ENCODE measurements at places on chromosomes 16 and 17.
A peak's percentile ranks its signal among the peaks of the same experiment; 100 is the strongest.

- DNase-seq: peak; percentile 36
Observed at GRCh38 chr16:84013787-84014569, 28.6 kb downstream of the SLC38A8 start.

DNA sequence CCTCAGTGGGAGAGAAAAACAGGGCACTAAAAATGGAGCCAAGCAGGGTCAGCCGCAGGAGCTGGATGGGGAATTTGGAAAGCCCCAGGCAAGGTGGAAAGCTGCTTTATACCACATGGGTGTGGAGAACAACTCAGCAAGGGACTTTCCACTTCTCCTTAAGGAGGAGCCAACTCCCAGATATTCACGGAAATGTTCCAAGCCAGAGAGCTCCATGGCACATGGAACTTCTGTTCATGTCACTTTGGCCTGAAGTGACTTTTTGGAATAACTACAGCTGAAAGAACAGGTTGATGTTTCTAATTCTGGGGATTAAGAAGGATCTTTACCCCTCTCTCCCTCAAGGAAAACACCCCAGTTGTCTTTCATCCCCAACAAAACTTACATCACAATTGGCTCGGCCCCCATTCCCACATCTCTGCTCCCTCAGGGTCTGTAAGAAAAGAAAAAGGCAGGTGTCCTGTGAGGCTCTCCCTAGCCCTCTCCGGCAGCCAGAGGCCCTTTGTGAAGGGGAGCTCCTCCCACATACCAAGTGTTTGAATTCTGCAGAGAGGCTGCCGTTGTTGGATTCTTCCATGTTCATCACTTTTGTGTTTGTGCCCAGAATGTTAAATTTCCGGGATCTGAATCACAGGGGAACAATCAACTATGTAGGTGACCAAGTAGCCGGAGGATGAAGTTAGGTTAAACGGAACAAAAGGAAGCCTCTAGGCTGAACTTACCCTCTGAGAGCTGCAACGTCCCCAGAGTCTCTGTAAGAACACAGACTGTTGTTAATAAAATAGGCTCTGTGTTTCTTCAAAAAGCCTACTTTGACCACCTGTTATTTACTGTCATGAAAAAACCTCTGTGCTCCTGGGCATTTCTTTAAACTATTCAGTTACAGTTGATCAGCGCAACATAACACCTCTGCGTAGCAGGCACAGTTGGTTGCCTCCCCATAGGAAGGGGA lies 41.0 kb downstream of the STAT5A start:
- DNase-seq: no peak

DNA sequence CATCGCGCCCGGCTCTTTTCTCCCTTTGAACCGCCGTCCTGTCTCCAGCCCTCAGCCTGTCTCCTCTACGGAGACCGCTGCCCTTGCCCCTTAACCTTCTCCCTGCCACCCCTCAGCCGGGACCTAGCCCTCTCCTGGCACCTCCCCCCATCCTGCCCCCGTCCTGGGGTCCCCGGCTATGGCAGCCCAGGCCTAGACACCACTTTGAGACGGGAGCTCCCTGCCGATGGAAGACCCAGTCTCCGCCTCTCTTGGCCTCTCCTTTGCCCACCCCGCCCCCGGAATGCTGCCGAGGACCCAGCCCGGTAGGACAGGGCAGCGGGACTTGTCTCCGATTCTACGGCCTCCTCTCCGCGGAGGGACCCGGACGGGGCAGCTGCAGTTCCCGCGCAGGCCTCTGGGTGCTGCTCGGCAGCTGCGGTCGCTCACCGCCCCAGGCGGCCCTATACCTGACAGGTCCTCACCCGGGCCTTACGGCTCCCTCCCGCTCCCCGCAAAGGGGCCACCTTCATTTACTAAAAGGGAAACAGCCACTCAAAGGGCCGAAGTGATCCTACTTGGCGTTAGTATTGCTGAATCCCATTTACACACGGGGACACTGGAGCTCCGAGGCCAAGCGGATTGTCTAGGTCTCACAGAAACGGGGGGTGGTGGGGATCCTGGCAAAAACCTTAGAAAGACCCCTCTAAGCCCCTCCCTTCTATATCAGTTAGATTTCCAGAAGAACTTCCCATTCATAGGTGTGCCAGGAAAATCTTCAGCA lies 32.6 kb upstream of the TAC4 start:
- peak; percentile 44 for DNase-seq

DNA sequence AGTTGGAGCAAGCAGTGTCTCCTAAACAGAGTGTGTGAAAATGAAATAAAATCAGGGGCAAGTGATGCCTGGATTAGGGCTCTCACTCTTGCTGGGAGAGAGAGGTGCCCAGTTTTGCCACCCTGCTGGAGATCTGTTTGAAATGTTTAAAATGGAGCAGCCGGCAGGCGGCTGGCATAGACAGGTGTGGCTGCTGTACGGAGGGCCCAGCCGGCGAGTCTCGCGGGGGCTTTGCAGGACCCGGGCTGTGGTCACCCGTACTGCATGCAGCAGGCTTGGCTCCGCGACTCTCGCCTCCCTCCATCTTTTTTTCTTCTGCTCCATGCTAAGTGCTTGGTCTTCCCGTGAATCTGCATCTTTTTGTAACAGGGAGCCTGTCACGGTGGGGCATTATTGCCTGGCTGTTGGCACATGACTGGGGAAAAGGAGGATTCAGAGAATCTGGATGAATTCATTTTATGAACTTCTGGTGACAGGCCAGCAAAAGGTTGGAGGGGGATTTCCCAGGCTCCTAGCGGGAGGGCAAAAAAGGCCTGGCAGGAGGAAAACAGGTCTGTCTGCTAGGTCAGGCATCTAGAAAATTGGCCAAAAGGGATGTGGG lies 1.8 kb downstream of the ZNRF1 start:
- DNase-seq: no peak

DNA sequence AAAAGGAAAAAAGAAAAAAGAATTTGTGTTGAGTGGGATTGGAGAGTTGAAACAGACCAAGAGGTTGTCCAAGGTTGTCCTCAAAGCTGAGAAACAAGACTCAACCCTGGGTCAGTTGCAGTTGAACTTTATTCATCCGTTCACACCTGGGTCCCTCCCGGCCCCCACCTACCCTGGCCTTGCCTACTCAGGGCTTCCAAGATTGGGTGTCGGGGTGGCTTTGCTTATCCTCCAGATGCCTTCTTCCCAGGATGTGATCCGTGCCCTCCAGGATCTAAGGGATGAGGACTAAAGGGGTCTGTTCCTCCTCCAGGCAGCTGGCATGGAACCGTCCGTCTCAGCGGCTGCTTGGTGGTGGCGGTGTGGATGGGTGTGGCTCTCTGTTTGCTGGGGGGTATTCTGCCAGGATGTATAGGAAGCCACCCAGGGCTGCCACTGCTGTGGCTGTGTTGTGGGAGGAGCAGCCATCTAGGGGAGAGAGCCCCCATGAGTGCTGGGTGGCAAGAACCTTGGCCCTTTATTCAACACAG lies 10.3 kb upstream of the NAGPA start:
- DNase-seq: no peak

DNA sequence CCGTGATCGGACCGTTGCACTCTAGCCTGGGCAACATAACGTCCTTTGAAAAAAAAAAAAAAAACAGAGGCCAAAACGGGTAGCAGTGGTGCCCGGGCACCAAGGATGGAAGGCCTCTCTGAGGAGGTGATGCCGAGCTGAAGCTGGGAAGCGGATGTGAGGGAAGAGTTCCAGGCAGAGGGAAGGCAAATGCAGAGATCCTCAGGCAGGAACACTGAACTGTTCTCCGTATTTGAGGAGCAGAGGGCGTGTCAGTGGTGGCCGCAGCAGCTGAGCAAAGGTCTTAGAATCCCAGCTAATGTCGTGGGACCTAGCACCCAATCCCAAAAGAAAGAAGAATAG lies 656 bp upstream of the KCTD13 start:
- DNase-seq: no peak

GRCh38 chr17:77480199-77480508 lies 339.4 kb downstream of the SEC14L1 start:
- no peak for DNase-seq

DNA sequence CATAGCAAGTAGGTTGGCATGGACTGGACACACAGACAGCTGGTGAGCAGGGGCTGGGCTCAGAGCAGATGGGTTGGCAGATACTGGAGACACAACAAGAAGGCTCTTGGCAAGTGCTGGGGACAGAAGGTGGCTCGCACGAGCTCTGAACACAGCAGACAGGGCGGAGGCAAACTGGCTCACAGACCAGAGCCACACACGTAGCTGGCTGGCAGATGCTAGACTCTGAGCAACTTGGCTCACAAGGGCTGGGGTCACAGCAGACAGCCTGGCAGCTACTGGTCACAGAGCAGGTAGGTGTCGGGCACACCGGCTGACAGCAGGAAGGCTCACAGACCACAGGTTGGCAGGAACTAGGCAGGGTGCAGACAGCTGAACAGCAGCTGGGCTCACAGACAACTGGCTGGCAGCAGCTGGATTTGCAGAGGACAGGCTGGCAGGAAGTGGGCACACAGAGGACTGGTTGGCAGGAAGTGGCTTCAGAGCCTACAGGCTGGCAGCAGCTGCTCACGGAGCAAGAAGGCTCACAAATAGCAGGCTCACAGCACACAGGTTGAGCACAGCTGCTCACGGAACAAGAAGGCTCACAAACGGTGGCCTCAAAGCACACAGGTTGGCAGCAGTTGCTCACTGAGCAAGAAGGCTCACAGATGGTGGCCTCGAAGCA lies 725 bp downstream of the KRTAP16-1 start:
- no peak for DNase-seq

- no peak for DNase-seq
Observed at GRCh38 chr16:57677622-57678369, 9.7 kb downstream of the ADGRG3 start.

- DNase-seq: no peak
Observed at GRCh38 chr16:89442990-89443726, 47.2 kb downstream of the ANKRD11 start.

- no peak for DNase-seq
Observed at GRCh38 chr17:76371656-76372628, 12.5 kb upstream of the SPHK1 start.
